ENCODE measurements at places on chromosomes 7 and 10.

DNA sequence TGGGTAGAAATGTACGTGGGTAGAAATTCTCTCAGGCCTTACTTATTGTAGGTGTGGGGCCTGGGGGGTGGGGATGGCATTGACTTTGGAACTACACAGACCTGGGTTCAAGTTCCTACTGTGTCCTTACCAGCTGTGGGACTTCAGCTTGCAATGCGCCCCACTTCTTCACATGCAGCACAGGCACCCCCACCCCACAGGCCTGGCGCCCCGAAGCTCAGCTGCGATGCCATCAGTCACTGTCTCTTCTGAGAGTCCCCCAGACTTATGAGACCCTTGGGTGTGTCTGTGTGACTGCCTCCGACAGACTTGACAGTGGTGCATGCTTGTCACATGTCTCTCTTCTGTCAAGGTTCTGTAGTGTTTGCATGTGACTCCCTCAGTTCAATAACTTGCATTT is 3.1 kb upstream of the AP5Z1 start:
- no peak for DNase-seq

DNA sequence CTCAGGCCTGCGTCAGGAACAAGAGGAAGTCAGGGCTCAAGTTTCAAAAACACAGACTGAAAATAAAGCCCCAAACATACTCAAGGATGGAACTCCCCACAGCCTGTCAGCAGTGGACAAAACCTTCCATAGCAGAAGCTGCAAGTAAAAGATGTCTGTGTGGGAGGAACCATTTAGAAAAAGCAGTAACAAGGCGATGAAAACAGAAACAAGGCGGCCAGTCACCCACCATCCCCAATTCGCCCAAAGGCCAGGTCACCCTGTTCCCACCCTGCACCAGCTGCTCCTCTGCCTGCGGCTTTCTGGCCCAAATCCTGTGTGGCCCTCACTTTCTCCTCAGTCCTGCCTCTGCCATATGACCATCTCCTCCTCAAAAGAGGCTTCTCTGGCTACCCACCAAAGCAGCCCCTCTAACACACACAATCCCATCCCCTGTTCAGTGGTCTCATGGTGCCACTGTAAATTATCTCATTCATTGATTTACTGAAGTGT is 27.8 kb downstream of the KCNMA1 start:
- no peak for DNase-seq

- DNase-seq, result no peak
Measured at GRCh38 chr7:35359423-35359822, 105.5 kb upstream of the TBX20 start.

- DNase-seq, result no peak
Measured at GRCh38 chr7:80427218-80427617, 84.6 kb downstream of the GNAT3 start.

DNA sequence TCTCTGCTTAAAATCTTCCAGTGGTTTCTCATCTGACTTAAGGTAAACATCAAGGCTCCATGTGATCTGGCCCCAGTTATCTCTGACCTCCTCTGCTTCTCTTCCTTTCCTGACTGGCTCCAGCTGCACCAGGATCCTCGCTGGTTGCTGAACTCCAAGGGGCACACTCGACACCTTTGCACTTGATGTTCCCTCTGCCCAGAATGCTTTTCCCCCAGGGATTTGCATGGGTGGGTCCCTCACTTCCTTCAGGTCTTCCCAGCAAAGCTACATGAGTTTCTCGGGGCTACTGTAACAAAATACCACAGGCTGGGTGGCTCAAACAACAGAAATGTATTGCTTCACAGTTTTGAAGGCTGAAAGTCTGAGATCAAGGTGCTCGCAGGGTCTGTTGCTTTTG is 166.0 kb upstream of the CDCA7L start:
- no peak for DNase-seq

DNA sequence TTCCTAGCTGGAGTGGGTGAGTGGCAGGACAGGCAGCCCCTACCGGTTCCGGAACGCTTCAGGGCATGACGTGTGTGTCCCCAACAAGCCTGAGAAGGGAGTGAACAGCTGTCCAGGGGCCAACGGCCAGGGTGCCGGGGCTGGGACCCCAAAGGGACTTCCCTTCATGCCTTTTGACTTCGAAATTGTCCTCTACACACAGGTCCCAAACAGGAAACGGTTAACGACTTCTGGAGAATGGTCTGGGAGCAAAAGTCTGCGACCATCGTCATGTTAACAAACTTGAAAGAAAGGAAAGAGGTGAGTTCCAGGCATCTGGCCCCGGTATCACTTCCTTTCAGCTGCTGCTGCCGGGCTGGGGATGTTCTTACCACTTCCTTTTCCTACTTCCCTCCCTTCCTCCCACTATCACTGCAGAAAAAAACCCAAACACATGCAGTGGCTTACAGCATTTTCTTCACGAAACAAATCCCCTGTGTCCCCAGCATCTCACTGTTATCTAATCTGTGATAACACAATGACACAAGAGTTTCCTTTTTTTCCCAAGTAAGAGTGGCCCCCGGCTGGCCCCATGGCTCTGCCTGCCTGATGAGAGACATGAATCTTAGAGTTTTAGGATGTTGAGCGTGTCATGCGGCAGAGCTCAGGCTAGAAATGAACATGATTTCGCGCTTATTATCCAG is 63.2 kb downstream of the MKI67 start:
- DNase-seq, result peak; percentile 37

DNA sequence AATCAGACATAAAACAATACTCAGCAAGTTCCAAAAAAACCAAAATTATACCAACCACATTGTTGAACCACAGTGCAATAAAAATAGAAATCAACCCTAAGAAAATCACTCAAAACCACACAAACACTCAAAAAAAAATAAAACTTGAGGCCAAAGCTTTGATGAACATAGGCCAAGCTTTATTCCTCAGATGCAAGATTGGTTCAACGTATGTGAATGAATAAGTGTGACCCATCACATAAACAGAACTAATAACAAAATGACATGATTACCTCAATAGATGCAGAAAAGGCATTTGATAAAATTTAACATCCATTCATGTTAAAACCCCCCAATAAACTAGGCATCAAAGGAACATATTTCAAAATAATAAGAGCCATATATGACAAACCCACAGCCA is 506.1 kb upstream of the FZD8 start:
- no peak for DNase-seq
